ENCODE measurements at places on chromosomes 3 and 15.

- DNase-seq: no peak
Observed at GRCh38 chr3:103977417-103977816, 1389.3 kb upstream of the ALCAM start.

DNA sequence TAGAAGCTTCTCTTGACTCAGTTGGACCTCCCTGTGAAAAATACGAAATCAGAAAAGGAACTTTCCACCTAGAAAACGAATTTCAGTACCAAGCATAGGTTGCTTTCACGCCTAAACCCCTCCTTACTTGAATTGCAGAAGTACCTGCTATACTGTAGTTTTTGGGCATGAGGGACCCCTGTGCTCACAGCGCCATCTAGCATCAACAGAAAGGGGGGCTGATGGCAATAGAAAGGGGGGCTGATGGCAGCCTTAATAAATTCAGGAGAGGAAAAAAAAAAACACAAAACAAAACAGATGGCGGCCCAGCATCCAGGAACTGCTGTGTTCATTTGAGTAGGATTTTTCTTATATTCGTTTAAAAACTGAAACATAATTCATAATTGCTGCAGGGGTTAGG is 96.7 kb downstream of the NPAP1 start:
- DNase-seq: no peak

DNA sequence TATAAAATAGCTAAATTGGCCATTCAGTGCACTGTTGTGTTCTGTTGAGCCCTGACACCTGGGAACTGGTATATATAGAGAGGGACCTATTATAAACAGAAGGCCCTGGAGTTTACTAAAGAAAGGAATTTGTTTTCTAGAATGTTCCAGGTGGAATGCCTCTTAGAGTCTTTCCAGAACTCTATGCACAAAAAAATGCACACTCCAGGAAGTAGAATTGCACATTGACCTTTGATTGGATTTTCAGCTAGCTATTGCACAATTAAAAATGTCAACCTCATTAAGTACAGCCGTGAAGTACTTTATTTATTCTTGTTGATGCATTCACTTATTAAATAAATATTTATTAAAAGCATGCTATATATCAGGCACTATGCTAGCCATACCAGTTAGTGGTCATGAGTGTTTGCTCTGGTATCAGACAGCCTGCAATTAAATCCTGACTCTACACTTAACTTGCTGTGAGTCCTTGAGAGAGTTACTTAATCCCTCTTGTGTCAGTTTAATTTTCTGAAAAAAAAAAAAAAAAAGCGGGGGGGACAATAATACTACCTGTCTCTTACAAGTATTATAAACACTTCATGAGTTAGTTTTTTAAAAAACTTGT is 40.8 kb downstream of the NDUFB4 start:
- no peak for DNase-seq

DNA sequence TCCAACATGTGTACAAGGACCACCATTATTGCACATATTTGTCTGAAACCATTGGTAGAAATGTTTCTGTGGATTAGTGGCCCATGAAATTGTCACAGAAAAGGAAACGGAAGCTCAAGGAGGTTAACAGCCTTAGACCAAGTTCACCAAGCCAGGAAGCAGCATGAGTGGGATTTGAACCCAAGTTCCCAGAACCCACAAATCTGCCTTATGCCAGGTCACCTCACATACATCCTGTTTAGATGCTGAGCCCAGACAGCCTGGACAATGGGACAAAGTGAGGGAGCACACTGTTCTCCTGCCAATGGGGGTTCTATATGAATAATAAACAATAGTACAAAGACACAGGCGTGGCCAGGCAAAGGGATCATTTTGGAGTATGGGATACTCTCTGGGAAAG is 59.6 kb upstream of the CA12 start:
- DNase-seq: no peak

- DNase-seq: no peak
Observed at GRCh38 chr15:51341366-51342226, at the start of gene GLDN. GLDN (plus strand) TSS chr15:51341655; CDS start chr15:51341685, 30 bp downstream.

GRCh38 chr3:181613813-181614212 is 97.9 kb upstream of the SOX2 start:
- DNase-seq: no peak

- no peak for DNase-seq
Observed at GRCh38 chr3:55815262-55815661, 328.2 kb upstream of the WNT5A start.

- DNase-seq: no peak
Observed at GRCh38 chr15:40069178-40070165, 30.5 kb upstream of the SRP14 start.

DNA sequence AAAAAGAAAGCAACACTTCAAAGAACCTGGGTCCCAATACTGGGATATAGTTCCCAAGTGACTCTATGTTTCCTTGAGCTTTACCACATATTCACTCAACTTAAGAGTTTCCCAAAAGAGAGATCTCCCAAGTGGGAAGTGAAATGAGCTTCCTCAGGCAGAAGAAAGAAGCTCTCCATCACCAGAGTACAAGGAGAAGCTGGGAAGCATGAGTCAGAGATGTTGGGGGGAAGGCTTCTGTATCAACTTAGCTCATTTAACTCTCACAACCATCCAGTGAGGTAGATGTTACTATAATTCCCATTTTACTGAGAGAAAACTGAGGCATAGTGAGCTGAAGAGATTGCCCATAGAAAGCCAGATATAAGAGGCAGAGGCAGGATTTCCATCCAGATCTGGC is 47.0 kb upstream of the TRIM42 start:
- DNase-seq: no peak

DNA sequence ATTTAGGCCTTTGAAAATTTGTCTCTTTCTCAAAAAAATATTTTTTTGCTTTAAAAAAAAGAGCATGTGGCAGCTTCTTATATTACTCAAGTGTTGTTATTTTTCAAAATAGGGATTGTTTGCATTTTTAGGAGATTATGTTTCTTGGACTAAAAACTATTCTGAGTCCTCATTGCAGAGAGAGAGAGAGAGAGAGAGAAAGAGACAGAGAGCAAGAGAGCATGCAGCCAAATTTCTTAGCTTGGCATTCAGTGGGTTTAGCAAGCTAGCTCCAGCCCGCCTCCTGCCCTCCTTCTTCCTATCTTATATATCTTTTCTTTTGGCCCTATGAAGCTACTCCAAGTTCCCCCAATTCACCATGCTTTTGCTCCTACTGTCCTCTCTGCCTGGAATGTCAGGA is 55.7 kb downstream of the CEMIP start:
- DNase-seq: no peak

GRCh38 chr15:25887870-25888269 is 24.7 kb upstream of the ATP10A start:
- no peak for DNase-seq

GRCh38 chr3:178475062-178475461 is 61.2 kb upstream of the KCNMB2 start:
- no peak for DNase-seq

DNA sequence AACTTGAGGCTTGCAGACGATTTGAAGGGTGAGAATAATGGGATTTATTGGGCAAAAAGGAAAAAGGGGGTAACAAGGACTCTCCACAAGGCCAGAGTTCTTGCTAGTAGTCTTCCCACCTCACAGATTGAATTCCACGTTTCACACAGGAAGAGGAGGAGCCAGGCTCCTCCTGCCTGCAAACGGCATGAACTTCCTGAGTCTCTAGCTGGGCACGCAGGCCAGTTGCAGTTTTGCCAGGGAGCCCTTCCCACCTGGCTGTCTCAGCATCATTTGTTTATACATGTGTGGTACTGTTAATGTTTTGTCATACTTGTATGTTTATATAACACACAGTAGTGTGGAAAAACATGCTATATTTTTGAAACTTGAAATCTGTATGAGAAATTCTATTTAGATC is 155.0 kb downstream of the NLGN1 start:
- no peak for DNase-seq

DNA sequence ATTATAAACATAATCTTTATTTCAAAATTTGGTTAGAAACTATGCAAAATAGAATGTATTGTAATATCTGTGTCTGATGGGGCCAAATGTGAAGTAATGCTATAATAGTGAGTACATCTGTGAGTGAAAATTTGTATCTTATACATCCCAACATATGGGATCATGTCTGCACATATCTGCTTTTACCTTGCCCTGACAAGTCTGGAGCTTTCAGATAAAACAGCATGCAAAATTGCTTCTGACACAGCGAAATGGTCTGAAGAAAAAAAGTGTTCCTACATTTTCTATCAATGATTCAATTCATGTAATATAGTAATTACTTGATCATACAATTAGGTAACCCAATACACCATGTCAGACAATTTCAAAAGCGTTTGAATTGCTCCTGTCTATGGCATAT is 58.1 kb upstream of the P3H2 start:
- no peak for DNase-seq

- DNase-seq: no peak
Observed at GRCh38 chr3:163939926-163940325, 1138.4 kb downstream of the SI start.

- DNase-seq: no peak
Observed at GRCh38 chr3:184618811-184619210, 57.2 kb downstream of the EPHB3 start.

- DNase-seq: no peak
Observed at GRCh38 chr15:22265056-22265945, 185.0 kb downstream of the OR4M2 start.

- DNase-seq: no peak
Observed at GRCh38 chr3:189276444-189277219, 104.9 kb downstream of the TPRG1 start.

DNA sequence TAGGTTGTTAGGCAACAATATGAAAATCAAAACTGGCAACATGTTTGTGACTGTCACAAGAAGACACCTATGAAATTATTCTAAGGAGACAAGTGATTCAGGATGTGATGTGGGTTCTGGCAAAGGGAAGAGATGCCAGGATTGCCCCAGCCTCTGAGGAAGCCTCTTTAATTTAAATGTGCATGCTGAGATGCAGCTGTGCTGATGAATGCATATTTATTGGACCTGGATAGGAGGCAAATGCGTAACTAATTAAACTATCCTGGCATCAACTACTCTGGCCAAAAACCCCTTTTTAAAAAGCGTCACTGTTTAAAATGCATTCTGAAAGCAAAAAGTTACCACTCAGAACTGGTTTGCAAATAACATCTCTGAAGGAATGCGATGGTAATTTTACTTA is 176.5 kb upstream of the DPH6 start:
- DNase-seq: no peak

DNA sequence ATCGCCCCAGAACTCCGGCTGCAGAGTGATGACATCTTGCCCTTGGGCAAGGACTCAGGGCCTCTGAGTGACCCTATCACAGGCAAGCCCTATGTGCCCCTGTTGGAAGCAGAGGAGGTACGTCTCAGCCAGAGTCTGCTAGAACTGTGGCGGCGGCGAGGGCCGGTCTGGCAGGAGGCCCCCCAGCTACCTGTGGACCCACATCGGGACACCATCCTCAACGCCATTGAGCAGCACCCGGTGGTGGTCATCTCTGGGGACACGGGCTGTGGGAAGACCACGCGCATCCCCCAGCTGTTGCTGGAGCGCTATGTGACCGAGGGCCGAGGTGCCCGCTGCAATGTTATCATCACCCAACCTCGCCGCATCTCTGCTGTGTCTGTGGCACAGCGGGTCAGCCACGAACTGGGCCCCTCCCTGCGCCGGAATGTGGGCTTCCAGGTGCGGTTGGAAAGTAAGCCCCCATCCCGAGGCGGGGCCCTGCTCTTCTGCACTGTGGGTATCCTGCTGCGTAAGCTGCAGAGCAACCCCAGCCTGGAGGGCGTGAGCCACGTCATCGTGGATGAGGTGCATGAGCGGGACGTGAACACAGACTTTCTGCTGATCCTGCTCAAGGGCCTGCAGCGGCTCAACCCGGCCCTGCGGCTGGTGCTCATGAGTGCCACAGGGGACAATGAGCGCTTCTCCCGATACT is 43.4 kb downstream of the DHX30 start:
- DNase-seq: no peak

GRCh38 chr3:101311676-101312075 is 8.7 kb downstream of the IMPG2 start:
- no peak for DNase-seq

DNA sequence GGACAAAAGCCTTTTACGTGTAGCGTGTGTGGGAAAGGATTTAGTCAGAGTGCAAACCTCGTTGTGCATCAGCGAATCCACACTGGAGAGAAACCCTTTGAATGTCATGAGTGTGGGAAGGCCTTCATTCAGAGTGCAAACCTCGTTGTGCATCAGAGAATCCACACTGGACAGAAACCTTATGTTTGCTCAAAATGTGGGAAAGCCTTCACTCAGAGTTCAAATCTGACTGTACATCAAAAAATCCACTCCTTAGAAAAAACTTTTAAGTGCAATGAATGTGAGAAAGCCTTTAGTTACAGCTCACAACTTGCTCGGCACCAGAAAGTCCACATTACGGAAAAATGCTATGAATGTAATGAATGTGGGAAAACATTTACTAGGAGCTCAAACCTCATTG is 10.5 kb downstream of the ZNF35 start:
- no peak for DNase-seq

- DNase-seq: no peak
Observed at GRCh38 chr3:18827664-18828063, 320.6 kb upstream of the KCNH8 start.

- no peak for DNase-seq
Observed at GRCh38 chr3:38521391-38521987, 25.3 kb downstream of the EXOG start.

- DNase-seq: no peak
Observed at GRCh38 chr3:7630351-7630911, 769.5 kb downstream of the GRM7 start.

DNA sequence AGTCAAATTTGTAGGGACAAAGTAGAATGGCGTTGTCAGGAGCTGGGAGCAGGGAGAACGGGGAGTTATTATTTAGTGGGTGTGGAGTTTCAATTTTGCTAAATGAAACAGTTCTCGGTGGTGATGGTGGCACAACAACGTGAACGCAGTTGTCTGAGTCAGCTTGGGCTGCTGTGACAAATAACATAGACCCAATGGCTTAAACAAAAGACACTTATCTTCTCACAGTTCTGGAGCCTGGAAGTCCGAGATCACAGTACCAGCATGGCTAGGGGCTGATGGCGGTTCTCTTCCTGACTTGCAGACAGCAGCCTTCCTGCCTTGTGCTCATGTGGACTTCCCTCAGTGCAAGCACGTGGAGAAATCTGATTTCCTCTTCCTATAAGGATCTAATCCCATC is 90.2 kb downstream of the CHSY1 start:
- DNase-seq: no peak

GRCh38 chr15:75104804-75105557 is 81.6 kb downstream of the PPCDC start:
- DNase-seq: no peak

- DNase-seq: no peak
Observed at GRCh38 chr3:48013288-48013980, 2.8 kb downstream of the MAP4 start.

GRCh38 chr3:178479446-178479845 is 56.8 kb upstream of the KCNMB2 start:
- DNase-seq: no peak

Data from T-helper 17 cell (primary cell).